Stimulated activated CD4-positive, alpha-beta T cell treated with anti-CD3 and anti-CD28 coated beads, Interleukin-1b, Interleukin-23, amount 100 ng/mL, for 1 hour (primary cell): ENCODE measurements at places on chromosomes 1 and 21.

GRCh38 chr1:109229531-109230127 lies 15.9 kb downstream of the SARS1 start:
- DNase-seq = no peak

DNA sequence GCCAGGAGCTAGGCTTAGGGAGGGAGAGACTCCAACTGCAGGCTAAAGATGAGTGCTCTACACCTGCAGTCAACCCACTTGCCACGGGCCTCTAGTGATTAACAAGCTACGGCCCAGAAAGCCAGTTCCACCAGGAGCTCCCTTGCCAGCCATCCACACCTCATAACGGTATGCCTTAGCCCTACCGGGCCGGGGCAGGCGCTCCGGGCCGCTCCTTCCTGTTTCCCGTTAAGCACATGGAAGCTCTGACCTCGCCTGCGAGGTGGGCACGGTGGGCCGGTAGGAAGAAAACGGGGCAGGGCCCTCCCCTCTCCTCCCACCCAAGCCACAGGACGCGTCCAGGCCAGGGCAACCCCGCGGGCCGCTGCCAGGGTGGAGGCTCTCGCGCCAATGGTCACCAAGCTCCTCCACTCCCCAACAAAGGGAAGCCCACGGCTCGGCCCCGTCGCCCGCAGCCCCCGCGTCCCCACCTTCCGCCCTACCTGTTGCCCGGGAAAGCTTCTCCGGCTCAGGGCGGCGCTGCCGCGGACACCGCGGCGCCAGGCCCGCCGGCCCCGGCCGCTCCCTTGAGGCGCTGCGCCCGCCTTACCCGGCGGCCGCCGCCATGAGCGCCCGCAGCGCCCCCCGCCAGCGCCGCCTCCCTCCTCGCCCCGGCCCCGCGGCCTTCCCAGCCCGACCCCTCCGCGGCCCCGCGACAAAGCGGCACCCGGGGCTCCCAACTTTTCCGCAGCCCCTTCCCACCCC lies 627 bp downstream of the CERS2 start:
- DNase-seq = no peak

DNA sequence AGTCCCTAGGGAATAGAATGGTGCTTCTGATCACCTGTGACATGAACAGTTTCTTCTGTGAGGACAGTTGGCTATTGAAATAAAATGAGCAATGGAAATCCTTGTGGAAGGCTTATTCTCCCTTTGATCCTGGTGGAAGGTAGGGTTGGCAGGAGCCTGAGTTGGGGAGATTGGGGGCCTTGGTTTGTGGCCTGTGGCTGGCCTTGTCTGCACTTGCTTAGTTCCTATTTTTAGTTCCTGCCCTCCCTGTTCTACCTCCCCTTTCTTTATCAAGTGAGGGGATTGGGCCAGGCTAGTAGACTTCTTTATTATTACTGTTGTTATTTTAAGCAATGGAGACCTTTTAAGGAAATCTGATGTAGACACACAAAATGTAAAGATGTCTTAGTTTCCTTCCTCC lies 8.2 kb downstream of the DMRTB1 start:
- DNase-seq = no peak

GRCh38 chr21:44730028-44730395 lies 18.6 kb upstream of the TSPEAR start:
- DNase-seq = no peak

GRCh38 chr1:45499415-45499769 lies 481 bp downstream of the CCDC163 start:
- no peak for DNase-seq

- DNase-seq = no peak
Observed at GRCh38 chr1:114549137-114549536, 32.3 kb downstream of the BCAS2 start.

- DNase-seq = no peak
Observed at GRCh38 chr1:223147873-223148272, 4.8 kb upstream of the TLR5 start.

DNA sequence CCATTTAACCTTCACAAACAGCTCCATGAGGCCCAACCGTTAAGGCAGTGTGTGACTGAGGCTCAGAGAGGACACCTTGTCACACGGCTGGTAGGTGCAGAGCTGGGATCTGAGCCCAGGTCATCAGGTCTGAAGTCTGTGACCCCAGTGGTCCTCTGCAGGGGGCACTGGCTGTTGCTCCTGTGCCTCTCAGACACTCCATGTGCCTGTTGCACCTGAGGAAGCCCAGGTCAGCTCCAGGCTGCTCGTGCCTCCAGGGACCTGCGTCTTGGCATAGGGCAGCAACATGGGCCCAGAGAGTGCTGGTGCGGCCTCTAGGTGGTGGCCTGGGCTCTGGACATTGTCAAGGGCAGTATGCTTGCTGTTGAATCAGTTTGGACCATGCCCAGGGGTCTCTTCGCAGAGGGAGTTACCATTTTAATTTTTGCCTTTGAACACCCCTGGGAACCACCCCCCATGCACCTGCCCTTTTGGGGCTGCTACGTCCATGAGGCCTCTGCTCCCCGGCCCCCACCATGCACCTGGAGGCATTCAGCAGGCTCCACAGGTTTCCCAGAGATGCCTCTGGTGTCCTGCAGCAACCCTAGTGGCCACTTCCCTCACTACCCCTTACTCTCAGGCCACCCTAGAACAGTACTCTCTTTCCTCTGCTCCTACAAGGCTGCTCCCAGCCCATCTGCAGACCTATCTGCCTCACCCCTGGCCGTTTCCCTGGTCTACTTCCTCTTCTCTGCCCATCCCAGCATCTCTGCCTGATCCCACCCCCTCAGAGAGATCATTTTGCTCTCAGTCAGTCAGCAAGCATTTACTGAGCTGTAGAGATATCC lies 25.2 kb upstream of the EPS8L3 start:
- DNase-seq = no peak

- DNase-seq = no peak
Observed at GRCh38 chr1:225426395-225427234, 1.2 kb downstream of the LBR start.
